ENCODE measurements at places on chromosomes 2 and 18. TPM values are rescaled to one million over a fixed set of nuclear protein-coding genes. Genes with fewer than 3 reads are reported as not detected.

The SPTBN1 gene
- total RNA-seq: 383 TPM

- DNase-seq: no peak
- H3K36me3 ChIP-seq: peaks cover 92% of the 10 kb centered on the region
Observed at GRCh38 chr2:10792660-10793400, 19.8 kb downstream of the PDIA6 start.

DNA sequence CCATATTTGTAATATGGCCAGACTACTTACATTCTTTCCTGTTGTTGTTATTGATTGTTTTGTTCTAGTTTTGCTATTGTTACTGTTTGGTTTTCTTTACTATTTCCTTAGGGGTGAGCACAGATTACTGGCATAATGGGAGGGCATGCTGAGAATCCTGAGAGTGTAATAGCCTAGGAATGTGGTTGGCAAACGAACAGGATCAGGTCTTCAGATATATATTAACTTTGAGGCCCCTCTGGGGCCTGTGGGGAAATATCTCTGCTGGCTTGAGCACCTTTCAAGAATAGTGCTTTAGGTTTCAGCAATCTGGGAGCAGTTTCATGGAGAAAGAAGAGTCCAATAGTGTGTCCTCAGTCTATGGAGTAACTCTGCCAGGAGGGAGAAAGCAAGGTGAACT lies 144.4 kb downstream of the THSD7B start:
- no peak for DNase-seq
- no peaks in the 10 kb centered on the region for H3K4me1 ChIP-seq
- H3K27me3 ChIP-seq: no peaks in the 10 kb centered on the region

DNA sequence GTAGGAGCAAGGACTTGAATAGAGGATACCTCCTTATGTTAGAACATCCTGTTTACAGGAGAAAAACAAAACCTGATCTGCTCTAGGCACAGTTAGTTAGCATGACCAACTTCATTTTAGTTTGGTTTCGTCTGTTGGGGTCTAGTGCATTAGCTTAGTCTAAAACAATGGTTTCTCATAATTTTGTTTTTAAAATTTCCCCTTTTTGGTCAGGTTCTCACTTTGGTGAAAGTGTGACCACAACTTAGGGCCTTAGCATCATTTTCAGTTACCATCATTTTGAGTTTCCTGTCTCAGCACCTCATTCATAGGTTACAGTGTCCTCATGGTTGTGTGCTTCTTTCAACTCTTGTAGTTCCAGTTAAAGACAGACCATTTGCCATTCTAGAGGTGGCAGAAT lies 1277.0 kb upstream of the SLC39A10 start:
- H3K27ac ChIP-seq: no peak overlapping the region
- no peak for DNase-seq
- no peaks in the 10 kb centered on the region for H3K4me1 ChIP-seq
- no peak overlapping the region for H3K4me3 ChIP-seq
- H3K27me3 ChIP-seq: no peaks in the 10 kb centered on the region

The FLACC1 gene
- total RNA-seq: 3.9 TPM

The AKAIN1 gene
- total RNA-seq: not detected

GRCh38 chr2:198645816-198646215 lies 811.9 kb downstream of the SATB2 start:
- H3K4me3 ChIP-seq: no peak overlapping the region
- H3K27ac ChIP-seq: no peak overlapping the region
- H3K36me3 ChIP-seq: no peaks in the 10 kb centered on the region
- DNase-seq: no peak

GRCh38 chr2:158926478-158926948 lies 41.9 kb upstream of the TANC1 start:
- peaks cover 9% of the 10 kb centered on the region for H3K4me1 ChIP-seq
- H3K36me3 ChIP-seq: no peaks in the 10 kb centered on the region
- no peak overlapping the region for H3K27ac ChIP-seq
- DNase-seq: peak; percentile 66
- H3K27me3 ChIP-seq: no peaks in the 10 kb centered on the region

DNA sequence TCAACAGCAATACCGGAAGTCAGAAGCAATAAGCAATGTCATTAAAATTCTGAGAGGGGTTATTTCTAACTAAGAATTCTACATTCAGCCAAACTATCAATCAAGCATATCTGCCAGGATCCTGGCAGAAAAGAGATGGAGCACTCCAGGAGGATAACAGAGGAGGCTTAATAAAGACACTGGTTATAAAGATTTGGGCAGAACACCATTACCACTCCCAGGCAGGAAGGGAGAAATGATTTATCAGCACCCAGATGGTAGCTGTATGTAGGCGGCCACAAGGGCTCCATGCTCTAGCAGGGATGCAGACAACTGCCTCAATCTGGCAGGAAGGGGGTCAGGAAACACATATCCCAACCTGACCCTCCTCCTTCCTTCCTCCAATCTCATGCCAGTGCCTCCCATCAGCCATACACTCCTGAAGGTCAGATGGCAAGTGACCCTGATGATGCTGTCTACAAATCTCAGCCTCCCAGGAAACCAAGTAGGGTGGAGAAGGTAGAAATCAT lies 20.5 kb upstream of the TNFAIP6 start:
- no peak overlapping the region for H3K4me3 ChIP-seq
- H3K27me3 ChIP-seq: no peaks in the 10 kb centered on the region
- H3K36me3 ChIP-seq: no peaks in the 10 kb centered on the region
- DNase-seq: no peak
- peaks cover 5% of the 10 kb centered on the region for H3K4me1 ChIP-seq
- H3K27ac ChIP-seq: no peak overlapping the region

DNA sequence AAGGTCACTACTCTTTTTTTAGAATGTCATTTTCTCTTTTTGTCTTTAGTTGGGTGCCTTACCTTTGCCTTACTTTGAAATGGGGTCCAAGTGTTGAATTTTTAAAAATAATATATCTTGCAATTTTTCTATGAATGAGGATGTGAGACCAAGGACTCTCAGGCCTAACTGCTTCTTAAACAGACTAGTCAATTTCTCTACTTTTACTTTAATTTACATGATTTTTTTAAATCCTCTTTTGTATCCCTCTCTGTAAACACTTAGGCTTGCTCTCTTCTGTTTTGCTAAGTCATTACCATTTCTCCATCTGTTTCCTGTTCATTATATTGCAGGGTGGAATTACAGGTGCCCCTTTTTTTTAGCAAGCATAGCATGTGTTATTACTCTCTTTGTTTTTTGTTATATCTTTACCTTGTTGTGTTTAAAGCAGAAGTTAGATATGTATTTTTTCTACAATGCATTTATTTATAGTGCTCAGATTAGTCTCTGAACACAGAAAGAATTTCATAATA lies 261.8 kb downstream of the SPAG16 start:
- H3K36me3 ChIP-seq: no peaks in the 10 kb centered on the region
- H3K4me3 ChIP-seq: no peak overlapping the region

The TEX261 gene
- total RNA-seq: 37.9 TPM

DNA sequence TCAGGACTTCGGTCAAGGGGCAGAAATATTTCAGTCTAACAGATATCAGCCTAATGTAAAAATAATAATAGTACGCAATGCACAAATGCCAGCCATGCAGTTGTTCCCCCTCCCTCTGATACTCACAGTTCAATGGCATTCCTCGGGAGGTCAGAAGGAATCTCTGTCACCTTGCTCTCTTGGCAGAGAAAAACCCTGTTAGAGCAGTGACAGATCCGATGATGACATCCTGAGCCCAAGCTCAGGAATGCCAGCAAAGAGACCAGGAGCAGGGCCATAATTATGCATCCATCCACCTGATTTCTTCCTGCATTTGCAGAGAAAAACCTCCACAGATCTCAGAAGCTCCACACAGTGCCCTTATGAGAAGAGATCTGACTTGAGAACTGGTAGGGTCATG lies at the start of gene FSHR:
Gene FSHR (minus strand): TSS at position 376 of the 400 bp plus-strand sequence. CDS start 98 bp downstream, at position 278.
- H3K36me3 ChIP-seq: no peaks in the 10 kb centered on the region
- no peak within 1 kb of the TSS for H3K27ac ChIP-seq
- no peak for DNase-seq
- H3K27me3 ChIP-seq: no peaks in the 10 kb centered on the region

DNA sequence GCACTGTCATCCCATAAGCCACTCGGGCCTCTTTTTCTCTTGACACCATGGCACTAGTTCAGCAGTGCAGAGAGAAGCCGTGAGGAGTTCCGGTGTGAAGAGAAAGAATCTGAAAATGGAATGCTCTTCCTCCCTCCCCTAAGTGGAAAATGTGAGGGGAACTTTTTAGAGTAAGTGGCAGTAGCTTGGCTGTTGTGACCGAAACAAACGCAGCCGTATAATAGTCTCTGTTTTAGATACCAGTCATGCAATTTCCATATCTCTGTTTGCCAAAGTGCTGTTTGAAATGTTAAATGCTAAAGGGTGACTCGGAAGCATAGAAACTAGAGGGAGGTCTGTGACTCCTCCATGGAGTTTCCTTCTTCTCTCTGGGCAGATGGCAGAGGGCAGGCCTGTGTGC lies 122.9 kb downstream of the MTCL1 start:
- no peak for DNase-seq
- H3K36me3 ChIP-seq: no peaks in the 10 kb centered on the region
- no peak overlapping the region for H3K4me3 ChIP-seq
- no peaks in the 10 kb centered on the region for H3K4me1 ChIP-seq
- no peak overlapping the region for H3K27ac ChIP-seq

DNA sequence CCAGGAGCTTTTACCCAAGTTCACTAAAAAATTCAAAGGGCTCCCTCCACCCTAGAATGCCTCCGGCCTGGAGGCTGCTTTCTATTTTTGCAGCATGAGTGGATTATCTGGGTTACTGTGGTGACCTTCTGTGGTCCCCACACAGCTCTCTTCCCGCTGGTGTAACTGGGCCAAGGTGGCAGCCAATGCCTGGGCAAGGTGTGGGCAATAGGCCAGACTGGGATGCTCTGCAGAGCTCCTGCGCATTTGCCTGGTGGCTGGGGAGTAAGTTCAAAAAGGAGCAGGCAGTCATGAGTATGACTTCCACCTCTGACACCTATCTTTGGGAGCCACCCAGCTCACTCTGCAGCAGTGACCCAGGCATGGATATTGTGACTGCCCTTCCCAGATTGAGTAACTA lies 130.5 kb upstream of the SPRED2 start:
- DNase-seq: no peak
- H3K27ac ChIP-seq: no peak overlapping the region
- H3K4me3 ChIP-seq: no peak overlapping the region
- no peaks in the 10 kb centered on the region for H3K4me1 ChIP-seq
- no peaks in the 10 kb centered on the region for H3K27me3 ChIP-seq
- no peaks in the 10 kb centered on the region for H3K36me3 ChIP-seq

DNA sequence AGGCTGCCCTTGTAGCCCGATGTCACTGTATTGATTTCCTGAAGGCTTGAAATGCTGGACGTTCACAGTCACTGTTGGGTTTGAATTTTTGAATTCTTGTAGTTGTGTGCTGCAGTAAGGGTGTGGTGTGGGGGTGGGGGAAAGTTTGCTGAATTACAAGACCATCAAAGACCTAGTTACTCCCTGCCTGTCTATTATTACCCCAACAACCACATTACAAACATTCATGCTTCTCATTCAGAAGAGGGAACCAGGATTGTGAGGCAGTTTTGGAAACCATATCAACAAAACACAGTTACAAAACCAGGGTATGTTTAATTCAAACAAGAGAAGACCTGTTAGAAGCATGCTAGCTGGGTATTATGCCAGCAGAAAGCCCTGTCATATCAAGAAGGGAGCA lies 85.8 kb downstream of the CLHC1 start:
- H3K4me1 ChIP-seq: no peaks in the 10 kb centered on the region
- H3K36me3 ChIP-seq: no peaks in the 10 kb centered on the region
- DNase-seq: no peak
- no peak overlapping the region for H3K4me3 ChIP-seq
- no peak overlapping the region for H3K27ac ChIP-seq

DNA sequence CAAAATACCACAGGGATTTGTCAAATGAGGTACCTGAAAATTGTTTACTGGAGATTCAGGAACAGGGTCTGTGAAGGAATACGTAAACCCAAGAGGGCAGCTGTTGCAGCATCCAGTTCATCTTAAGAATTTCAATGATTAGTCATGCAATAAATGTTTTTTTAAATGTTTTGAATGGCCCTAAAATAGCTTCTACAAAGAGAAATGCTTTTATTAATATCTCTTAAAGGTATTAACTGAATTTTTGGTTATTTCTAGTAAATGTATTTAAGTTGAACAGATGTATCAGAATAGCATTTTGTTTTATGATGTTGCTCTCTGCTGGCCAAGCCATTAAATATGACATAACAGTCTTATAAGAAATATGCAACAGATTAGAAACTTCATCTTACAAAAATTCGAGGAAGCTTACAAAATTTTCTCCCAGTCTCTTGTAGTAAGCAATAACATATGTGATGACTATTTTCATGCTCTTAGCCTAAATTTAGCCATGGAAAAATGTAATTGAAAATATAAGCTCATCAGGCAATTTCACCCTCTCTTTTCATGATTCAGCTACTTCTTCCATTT lies 863.9 kb downstream of the SUCLG1 start:
- no peak for DNase-seq
- H3K27ac ChIP-seq: no peak overlapping the region
- H3K27me3 ChIP-seq: no peaks in the 10 kb centered on the region
- no peaks in the 10 kb centered on the region for H3K36me3 ChIP-seq
- no peaks in the 10 kb centered on the region for H3K4me1 ChIP-seq
- no peak overlapping the region for H3K4me3 ChIP-seq

The SFT2D3 gene
- 16.6 TPM for total RNA-seq

GRCh38 chr2:149808556-149808955 lies 221.0 kb upstream of the MMADHC start:
- no peaks in the 10 kb centered on the region for H3K36me3 ChIP-seq
- H3K27me3 ChIP-seq: no peaks in the 10 kb centered on the region
- H3K4me1 ChIP-seq: no peaks in the 10 kb centered on the region
- no peak overlapping the region for H3K27ac ChIP-seq
- DNase-seq: no peak

DNA sequence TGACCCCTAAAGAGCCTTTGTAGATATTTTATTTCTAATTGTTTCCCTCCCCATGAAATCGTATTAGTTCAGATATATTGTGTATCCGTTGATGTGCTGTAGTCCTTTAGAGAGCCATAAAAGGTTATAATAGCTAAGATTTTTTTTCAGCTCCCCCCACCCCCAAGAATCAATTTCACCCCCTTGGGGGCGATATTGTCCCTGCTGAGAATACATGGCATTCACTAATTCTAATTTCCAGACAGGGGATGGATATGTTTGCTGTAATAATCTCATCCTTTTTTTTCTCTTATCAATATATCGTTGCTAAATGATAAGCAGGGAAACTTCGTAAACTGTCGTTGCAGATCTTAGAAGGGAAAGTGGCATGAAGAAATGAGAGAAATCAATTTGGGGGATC lies 530.7 kb downstream of the TMEM182 start:
- no peaks in the 10 kb centered on the region for H3K4me1 ChIP-seq
- H3K36me3 ChIP-seq: no peaks in the 10 kb centered on the region
- H3K27me3 ChIP-seq: no peaks in the 10 kb centered on the region

- no peak overlapping the region for H3K4me3 ChIP-seq
- H3K27me3 ChIP-seq: no peaks in the 10 kb centered on the region
- DNase-seq: no peak
- H3K36me3 ChIP-seq: no peaks in the 10 kb centered on the region
Observed at GRCh38 chr2:150981826-150982225, 279.8 kb downstream of the RBM43 start.

- H3K36me3 ChIP-seq: no peaks in the 10 kb centered on the region
- no peak overlapping the region for H3K4me3 ChIP-seq
- peak; percentile 52 for DNase-seq
- H3K27ac ChIP-seq: no peak overlapping the region
- H3K4me1 ChIP-seq: no peaks in the 10 kb centered on the region
Observed at GRCh38 chr18:59249199-59249774, 24.0 kb downstream of the RAX start.

The FEV gene
- not detected for total RNA-seq

- H3K27ac ChIP-seq: no peak overlapping the region
- H3K36me3 ChIP-seq: peaks cover 46% of the 10 kb centered on the region
- no peaks in the 10 kb centered on the region for H3K27me3 ChIP-seq
- no peak for DNase-seq
- no peaks in the 10 kb centered on the region for H3K4me1 ChIP-seq
Observed at GRCh38 chr18:10546557-10547300, 20.9 kb downstream of the NAPG start.
